ENCODE measurements at places on chromosomes 1 and 21.

GRCh38 chr1:97090725-97091124 lies 369.1 kb downstream of the PTBP2 start:
- no peak for DNase-seq

DNA sequence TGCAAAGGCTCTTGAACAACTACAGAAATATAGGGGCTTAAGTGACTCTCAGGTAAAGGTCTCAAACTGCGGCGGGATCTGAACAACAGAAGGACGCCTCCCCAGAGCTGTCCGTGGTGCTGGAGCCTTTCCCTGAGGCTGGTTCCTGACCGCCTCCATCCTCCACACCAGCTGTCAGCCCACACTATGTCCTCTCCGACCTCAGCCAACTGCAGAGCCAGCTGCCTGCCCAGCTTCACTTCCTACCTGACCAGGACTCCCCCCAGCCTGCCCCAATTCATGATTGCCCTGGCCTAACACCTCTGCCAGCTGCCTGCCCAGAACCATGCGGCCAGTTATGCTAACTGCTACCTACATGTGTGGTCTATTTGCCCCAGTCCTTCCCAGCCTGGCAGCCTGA lies 63.6 kb upstream of the ZC3H12A start:
- peak; percentile 24 for DNase-seq

- DNase-seq, result peak; percentile 60
These were observed 12.7 kb downstream of the USP48 start for GRCh38 chr1:21770201-21770600.

GRCh38 chr1:236938760-236939159 lies 65.5 kb downstream of the MT1HL1 start:
- DNase-seq, result no peak

GRCh38 chr21:45288441-45288841 lies 746 bp upstream of the POFUT2 start:
- no peak for DNase-seq

GRCh38 chr1:201710632-201711597 lies 118.0 kb upstream of the IPO9 start:
- DNase-seq, result no peak

- peak; percentile 27 for DNase-seq
These were observed 78.0 kb downstream of the SYT6 start for GRCh38 chr1:114075546-114076242.

DNA sequence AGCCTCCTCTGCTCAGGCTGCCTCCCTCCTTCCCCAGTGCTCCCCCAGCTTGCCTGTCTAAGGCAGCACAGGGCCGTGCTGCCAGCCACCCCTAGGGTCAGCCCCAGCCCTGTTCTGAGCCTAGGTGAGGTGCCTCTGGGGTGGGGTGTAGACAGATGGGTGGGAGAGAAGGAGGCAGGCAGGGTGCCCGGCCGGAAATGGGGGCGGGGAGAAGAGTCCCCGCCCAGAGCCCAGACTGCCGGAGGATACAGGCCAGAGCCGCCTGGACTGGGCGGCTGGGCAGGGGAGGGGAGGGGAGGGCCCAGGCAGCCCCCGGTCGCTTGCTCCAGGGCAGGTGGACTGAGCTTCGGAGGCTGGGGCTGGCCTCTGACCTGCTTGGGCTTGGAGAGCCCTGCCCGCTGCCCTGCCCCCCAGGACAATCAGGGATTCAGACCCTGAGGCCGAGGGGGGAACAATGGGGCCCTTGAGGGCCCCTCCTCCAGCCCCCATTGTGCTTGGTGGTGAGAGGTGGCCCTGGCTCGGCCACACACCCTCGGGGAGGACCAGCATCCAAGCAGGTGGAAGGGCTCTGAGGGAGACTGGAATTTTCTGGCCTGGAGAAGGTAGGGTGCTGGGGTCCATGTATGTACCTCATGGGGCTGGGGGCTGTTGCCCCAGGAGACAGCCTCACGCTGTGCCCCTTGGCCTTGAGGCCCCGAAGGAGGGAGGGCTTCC lies at the start of gene GJC2:
Gene GJC2 (plus strand): TSS at position 525 of the 714 bp plus-strand sequence. CDS start 7,829 bp downstream, outside the sequence.
- DNase-seq, result no peak

DNA sequence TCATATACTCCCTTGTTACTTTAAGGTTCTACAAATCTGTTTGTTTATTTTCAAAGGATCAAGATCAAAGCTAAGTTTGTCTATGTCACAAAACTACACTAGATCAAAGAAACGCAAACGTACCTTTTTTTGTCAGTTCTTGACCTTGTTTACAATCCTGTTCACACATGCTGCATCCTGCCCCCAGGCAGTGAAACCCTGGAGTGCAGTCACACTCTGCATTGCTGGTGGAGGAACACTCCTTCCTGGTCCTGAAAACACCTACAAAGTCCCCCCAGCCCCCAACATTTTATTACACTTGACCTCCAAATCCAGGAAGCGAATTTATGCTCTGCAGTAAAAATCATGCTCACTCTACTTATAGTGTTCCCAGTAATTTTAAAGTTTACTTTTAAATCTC lies 2.6 kb downstream of the TNFRSF9 start:
- DNase-seq, result no peak

- no peak for DNase-seq
These were observed 15.4 kb upstream of the SLC19A1 start for GRCh38 chr21:45557616-45558043.

DNA sequence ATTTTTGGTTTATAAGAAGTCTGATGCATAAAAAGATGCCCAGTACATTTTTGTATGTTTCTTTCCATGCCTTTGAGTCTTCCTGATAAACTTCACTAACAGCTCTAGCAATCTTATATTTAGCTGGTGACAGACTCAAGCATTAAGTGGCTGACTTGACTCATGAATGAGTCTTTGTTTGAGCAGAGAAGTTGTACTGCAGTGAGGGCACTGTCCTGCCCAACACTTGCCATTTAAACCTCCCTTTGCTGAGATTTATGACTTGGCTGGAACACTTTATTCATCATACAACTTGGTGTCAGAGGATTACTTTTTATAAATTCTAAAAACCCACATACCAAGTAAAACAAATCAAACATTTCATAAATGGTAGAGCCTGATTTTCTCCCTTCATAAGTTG lies 14.6 kb upstream of the CAMSAP2 start:
- DNase-seq, result no peak

Data from OCI-M1 (cell line).